ENCODE measurements at places on chromosomes 1 and 21.

- DNase-seq: no peak
These were observed 48.3 kb upstream of the LHX8 start for GRCh38 chr1:75085931-75086330.

DNA sequence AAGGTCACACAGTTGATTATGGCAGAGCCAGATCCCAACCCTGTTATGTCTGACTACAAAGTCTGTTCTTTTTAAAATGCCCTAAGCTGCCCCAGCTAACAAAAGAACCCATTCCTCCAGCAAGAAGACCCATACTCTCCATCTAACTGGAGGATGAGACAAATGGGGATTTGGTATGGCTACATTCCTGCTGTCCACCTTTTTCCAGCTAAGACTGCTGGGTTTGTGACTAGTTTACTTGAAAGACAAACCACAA lies 112.8 kb downstream of the KIAA0319L start:
- no peak for DNase-seq

DNA sequence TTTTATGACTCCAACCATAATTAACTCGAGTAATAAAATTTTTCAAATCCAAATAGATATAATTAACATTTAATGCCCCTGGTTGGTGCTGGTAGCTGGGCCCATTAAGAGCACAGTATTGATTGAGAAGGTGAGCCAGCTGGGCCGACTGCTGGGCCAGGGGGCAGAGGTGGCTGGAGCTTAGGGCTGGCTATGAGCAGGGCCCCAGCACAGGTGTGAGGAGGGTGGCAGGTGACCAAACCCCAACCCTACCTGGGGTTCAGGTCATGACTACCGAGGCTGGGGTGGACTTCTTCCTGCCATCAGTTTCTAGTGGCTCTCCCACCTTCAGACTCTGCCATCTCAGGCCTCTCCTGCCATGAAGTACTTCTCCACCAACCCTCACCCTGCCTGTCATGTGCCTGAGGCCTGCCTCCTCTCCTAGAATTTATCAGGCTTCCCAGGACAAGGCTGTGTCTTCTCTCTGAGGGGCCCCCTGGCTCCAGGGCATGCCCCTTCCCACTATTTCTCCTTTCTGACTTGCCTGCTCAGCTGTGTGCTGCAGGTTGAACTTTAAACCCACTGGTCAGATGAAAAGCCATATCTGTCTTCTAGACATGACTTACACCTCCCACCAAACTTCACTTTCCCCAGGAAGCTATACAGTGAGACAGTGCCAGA lies 85.6 kb downstream of the TMEM53 start:
- no peak for DNase-seq

- DNase-seq: no peak
These were observed 305.2 kb upstream of the FMN2 start for GRCh38 chr1:239786464-239786863.

GRCh38 chr1:97196825-97197516 lies 475.4 kb downstream of the PTBP2 start:
- DNase-seq: no peak

DNA sequence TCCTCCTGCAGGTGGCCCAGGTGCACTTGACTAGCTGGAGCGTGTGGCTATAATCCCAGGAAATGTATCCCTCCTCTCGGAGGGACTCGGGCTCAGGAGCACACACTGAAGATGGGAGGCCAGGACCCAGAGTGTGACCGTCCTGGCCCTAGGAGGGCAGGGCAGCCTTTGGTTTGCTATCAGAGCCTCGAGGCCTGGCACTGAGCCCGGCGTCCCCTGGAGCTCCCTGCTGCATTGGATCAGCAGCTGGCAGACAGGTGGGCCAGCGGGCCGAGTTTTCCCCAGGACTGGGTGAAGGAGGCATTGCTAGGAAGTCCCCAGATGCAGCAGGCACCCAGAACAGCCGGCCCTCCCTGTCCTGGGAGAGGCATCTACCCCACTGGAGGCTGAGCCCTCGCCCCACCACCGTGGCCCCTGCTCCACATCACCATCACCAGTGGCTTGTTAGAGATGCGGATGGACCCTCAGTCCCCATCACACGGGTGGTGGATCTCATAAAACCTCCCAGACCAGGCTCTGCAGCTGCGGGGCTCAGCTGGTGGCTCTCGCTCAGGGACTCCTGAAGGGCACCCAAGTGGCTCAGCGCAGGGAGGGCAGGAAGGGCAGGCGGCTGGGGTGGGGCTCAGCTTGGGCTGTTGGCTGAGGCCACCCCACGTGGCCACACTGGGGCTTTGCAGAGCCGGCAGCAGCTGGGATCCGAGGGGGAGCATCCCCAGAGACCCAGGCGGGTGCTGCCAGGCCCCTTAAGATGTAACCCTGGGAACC lies 32.7 kb upstream of the POFUT2 start:
- no peak for DNase-seq

- DNase-seq: no peak
These were observed 132.0 kb downstream of the GIPC2 start for GRCh38 chr1:78177708-78178270.

All from activated T-cell treated with anti-CD3 and anti-CD28 coated beads, Interleukin-2, amount 50 U/mL, for 72 hours (primary cell).